Fibroblast of pulmonary artery (primary cell): ENCODE measurements at places on chromosomes 7 and 10.

GRCh38 chr10:43347997-43348396, 23.4 kb upstream of the FXYD4 start:
- no peak for DNase-seq

DNA sequence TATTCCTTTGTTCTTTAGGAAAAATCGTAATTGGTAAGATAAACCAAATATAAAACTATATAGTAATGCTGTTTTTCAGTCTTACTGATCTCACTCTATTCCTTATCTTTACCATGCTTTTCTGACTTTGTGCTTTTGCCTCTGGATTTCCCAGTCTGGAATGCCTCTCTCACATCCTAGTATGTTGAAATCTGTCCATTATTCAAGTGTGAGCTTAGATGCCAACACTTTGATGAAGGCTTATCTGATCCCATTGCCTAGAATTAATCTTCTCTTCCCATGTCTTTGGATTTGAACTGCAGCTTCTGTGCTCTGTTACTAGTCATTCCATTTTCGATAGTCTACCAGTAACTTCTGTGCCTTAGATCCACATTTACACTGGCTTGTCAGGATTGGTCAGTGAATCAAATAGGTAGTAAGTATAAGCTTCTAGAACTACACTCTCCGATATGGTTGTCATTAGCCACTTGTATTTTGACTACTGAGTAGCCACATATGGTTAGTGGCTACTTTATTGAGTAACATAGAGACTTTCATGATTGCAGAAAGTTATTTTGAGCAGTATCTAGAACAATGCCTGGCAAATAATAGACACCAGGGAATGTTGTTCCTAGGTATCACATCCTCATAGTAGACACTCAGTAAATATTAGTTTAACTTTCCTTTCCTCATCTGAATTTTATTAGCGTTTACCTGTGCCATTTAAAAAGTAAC, 92.9 kb downstream of the BMPR1A start:
- DNase-seq, result peak; percentile 33

- DNase-seq, result no peak
These were observed 40.5 kb downstream of the ERCC6 start for GRCh38 chr10:49498425-49498824.

GRCh38 chr7:70183278-70183677, 585.0 kb downstream of the AUTS2 start:
- no peak for DNase-seq

DNA sequence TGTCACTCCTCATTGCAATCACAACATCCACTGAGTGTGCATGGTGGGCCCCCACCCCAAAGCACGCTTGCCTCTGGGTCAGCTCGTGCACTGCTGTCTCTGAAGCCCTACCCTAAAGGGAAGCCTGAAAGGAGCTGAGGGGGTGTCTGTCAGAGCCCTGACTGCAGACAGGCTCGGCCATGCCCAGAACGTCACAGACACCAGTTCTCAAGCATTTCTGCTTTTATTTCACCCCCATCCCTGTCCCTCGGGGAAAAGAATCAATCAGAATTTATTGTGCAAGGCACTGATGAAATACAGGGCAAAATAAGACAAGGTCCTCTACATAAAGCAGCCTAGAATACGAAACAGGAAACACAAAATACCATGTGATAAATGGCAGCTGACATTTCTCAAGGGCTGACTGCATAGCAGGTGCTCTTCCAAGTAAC, 231.8 kb downstream of the WDR37 start:
- no peak for DNase-seq

DNA sequence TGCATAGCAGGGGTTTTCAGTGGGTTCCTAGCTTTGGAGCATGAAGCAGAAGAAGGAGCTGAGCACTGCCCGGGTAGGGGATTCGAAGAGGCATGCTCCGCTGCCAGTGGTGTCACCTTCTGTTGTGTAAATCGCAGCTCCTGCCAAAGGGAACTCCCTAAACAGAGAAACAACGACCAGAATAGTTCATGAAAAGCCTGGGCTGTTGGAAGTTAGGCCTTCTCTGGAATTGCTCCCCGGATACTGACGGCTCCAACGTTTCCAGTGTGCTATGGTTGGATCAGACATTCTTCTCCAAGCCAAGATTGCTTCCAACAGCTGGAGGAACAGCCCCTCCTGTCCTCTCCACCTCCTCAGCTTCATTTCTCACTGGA, 546.0 kb upstream of the FZD8 start:
- DNase-seq, result peak; percentile 36

- peak; percentile 35 for DNase-seq
These were observed 85.5 kb upstream of the CACUL1 start for GRCh38 chr10:118840071-118840775.

- no peak for DNase-seq
These were observed 16.5 kb upstream of the KNDC1 start for GRCh38 chr10:133143546-133143945.

DNA sequence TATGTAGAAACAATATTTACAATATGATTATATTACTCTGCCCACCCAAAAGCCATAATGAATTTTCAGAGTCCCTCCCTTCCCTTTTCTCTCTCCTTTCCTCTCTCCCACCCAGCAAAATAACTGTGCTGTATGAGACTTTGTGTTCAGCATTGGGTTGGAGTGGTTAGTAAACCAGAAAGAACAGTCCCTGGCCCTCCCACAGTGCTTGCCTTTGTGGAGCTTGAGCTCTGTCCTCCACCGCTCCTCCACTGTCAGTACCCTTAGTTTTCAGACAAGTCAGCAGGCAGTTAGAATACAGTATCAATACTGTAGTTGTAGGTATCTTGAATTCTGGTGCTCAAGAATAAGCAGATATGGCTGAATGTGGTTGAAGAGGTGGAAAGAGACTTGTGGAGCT, 92.7 kb downstream of the CDK14 start:
- no peak for DNase-seq

DNA sequence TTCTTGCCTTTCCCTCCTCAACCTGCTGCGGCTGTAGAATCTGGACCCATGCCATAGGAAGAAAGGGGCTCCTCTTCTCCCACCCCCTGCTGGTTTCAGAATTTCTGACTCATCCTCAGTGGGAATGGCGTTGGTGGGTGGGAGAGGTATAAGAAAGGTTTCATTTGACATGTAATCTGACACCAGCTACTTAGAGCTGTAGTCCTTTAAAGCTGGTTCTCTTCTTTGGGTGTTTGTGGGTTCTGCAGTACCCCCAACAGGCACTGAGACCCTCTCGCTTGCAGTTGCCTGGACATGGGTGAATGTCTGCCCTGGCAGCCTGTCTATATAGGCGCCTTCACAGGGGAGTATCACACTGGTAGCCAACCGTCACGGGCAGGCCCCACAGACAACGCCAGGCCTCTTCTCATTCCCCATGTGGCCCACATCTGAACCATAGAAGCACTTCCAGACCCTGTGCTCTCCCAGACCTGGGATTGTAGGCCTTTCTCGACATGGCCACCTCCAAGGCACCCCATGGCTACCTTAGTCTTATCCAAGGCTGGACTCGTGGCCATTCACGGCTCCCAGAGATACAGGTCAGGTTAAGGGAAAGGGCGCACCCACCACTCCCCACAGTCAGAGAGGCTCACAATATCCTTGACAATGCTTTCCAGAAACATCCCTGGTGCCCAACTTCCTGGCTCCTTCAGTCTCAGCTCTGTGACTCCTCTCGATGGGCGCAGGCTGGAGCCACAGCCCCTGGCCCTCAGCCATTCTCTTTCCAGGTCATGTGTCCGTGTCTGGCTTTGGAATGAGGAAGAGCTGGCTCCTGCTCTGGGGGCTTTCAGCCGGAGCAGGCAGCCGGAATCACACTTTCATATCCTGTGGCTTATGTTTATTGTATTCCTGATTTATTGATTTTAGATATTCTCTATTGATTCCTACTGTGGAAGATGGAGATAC, 17.5 kb downstream of the ZNF862 start:
- DNase-seq, result peak; percentile 63

GRCh38 chr7:33517191-33517590, 387.8 kb downstream of the BBS9 start:
- DNase-seq, result no peak

DNA sequence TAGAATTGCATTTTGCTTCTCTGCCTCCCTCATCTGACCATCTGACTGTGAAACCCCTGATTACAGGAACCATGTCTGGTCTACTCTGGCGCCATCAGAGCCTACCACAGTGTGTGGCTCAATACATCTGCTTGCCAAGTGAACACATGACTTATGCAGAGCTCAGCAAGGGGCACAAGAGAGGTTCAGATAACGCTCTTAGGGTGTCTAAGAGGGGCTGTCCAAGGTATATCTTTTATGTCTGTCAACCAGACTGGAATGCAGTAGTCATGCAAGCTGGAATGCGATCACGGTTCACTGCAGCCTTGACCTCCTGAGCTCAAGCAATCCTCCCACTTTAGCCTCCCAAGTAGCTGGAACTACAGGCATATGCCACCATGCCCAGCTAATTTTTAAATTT, 10.3 kb upstream of the RRP12 start:
- peak; percentile 54 for DNase-seq

- DNase-seq, result no peak
These were observed 162.4 kb downstream of the TCERG1L start for GRCh38 chr10:131149111-131149510.

- DNase-seq, result peak; percentile 95
These were observed 1.3 kb upstream of the ACBD5 start for GRCh38 chr10:27241652-27242472.

DNA sequence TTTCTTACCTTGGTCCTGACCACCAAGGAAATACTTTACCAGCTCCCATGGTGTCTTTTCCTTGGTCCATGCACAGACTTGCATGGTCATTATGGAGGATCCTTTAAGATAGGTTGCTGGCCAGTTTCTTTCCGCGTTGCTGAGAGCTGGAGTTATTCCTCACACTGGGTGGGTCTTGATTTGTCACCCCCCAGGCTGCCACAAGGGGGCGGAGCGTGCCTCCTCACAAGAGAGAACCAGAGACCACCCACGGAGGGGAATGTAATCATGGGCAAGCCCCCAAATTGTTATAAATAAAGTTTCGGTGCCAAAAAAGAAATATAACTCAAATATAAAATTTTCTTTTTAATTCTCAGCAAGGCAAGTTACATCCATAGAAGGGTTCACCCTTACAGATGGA, 10.5 kb upstream of the TRIM24 start:
- DNase-seq, result no peak

DNA sequence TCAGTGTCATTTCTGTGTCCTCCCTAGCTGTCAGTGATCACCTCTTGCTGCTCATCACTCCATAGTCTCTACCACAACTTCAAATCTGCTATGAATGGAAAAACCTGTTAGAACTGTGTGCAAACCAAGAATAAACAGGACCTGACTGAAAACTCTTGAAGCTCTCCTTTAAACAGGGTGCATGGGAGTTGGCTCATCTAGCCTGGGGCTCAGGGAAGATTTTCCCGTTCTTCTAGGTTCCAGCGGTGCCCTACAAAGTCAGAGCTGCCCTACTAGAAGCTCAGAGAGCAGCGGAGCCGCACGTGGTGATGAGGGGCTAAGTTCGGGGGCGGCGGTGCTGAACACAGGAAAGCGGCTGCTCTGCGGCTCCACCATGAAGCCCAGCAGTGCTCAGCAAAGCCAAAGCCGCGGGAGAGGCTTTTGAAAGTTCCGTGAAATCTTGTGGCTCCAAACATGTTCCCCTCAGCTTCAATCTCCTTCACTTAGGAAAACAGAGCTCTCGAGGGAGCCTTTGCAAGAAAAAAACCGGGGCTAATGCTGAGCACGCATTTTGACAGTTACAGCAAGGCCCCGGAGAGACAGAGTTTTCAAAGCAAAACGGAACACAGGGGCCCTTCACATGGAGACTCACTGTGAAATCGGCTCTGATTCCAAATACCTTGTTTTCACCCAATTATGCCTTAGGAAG, 30.5 kb downstream of the RGS10 start:
- DNase-seq, result no peak
